ENCODE measurements at places on chromosomes 7 and 10.

DNA sequence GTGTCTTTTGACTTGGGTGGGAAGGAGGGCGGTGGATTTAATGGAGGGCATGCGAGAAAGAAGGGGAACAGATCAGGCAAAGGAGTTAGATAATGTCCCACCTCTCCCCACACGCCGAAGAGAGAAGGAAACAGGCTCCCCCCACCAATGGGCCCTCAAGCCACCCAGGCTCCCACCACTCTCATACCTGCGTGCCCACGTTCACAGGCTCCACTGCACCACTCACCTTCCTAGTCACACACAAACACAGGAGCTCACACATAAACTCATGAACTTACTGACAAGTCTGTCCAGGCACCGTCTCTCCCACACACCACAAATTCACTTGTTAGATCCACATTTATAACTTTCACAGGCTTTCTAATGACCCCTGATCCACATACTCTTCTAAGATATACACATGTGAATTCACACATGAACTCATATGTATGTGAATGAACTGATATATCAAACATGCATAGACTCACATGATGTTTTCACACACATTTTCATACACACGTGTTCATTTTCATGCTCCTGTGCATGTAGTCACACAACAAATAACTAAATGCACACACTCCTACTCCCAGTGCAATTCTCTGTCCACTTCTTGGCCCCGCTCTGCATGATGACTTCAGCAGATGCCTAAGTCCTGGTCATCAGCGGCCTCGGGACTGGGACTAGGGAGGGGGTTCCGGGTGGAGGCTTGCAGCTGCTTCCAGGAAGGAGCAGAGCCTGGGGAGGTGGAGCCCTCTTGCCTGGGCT is 1.5 kb downstream of the LZTS2 start:
- DNase-seq, result no peak

DNA sequence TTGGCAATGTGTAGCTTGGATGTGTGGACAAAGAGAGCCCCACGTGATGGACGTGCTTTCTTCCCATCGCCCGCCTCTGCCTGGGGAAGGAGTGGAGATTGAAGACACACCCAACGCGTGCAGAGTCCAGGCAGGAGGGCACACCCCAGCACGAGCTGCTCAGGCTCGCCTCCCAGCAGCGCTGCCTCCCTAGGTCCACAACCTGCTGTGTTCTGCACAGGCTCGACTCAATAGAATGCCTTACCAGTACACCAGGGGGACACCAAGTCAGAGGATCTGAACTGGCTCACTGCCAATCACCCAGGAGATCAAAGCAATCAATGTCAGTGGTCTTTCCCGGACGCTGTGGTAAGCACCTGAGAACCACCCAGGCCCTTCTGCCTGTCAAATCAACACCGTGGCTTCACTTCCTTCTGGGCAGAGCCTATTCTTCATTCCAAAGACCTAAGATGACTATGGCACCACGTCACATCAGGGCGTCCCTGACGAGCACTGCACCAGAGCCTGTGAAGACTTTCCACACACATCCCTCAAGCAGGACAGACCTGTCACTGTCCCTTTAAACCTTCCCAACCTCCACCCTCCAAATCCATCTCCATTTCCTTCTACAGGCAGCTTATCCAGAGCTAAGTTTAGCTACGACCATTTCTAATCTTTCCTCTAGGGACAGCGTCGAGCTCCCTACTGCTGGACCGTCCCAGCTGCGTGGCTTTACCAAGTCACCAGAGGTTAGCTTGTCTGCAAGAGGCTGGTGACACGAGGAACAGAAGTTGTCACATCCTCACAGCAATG is 72.3 kb downstream of the AMZ1 start:
- peak; percentile 48 for DNase-seq

GRCh38 chr7:45606050-45606449 is 31.9 kb downstream of the ADCY1 start:
- DNase-seq, result no peak

DNA sequence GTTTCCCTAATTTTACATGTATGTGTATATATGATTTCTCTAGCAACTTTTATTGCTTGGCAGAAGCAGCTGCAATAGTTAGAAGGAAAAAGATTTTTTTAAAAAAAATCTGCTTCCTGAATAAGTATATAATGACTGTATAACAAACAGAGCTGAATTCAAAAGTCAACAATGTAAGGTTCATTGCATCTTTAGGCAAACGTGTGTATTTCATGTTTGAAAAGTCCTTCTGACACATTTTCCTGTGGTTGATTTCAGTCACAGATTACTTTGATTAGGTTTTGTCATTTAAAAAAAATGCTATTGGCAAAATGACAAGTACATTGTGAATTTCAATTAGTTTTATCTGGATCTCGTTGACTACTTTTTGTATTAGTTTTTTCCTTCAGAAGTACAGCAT is 231.0 kb downstream of the CSTF2T start:
- no peak for DNase-seq

GRCh38 chr7:106285855-106286492 is 1.2 kb upstream of the NAMPT start:
- DNase-seq, result no peak

DNA sequence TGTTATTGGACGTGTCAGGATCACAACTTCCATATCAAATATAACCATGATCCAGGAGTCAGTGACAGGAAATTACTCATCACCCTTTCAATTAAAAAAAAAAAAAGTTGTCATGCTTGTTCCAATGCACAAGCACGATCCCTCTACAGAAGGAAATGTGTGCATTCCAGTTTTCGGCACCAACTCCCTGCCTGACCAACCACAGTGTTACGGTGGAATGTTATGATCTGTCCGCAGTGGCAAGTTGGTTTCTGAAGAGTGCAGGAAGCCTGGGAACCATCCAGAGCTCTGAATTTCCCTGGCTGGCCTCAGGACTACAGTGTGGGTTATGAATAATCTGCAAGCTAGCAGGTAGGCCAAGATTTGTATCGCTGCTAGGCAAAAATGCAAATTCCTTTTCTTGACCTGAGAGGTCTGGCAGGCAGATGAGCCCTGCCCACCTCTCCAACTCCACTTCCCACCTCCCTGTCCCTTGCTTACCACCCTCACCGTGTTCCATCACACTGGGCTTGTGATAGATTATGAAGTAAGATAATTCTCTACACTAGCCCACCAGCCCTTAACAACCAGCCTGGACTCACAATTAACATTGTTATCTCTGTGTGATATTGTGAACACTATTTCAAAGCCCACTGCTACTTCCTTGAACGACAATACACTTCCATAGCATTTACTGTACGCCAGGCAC is 20.4 kb downstream of the FRMPD2 start:
- no peak for DNase-seq

DNA sequence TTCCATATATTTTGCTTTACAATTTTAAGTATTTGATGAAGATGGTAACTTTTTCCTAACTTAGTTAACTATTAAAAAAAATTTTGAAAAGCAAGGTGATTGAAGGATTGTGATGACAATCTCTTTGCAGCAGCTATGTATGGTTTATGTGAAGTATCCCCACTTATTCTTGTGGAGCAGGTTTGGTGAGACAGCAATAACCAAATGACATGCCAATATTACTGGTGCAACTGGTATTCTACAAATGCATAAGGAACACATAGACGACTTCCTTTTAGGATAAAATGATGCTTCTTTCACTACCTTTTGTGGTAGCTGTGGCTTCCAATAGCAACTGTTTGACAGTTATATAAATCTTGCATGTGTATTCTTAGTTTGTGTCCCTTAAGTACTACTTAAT is 465.3 kb downstream of the PLXDC2 start:
- no peak for DNase-seq

DNA sequence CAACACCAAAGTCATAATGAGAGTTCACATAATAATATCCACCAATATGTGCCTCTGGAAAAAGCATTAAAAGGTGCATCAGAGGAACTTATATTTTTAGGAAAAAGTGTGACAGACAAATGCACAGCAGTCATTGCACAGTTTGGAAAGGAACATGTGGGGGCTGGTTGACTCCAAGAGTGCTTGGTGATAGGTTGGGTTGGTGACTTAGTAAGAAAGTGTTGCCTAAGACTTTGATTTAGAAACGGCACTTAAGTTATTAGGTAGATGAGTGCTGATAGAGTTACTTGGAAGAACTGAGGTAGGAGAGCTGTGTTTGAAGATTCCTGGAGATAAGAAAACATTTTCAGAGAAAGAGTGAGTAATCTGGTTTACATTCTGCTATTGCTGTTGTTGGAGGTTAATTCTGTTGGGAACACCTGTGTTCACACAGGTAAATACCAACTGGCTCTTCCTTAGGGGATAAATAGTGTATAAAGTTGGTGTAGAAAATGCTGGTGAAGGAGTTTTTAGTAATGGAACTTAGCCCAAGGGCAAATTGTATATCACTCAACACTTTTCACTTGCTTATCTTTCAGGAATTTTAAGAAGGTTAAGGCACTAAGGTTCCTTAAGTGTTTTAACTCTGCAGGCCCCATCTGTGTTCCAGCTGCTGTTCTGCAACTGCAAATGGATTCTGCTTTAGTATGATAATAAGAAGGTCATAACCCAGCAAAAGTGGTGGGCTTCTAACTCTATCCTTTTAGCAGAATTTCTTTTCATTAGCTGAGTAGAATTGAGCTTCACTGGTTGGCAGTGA is 196.1 kb downstream of the NSUN6 start:
- no peak for DNase-seq

DNA sequence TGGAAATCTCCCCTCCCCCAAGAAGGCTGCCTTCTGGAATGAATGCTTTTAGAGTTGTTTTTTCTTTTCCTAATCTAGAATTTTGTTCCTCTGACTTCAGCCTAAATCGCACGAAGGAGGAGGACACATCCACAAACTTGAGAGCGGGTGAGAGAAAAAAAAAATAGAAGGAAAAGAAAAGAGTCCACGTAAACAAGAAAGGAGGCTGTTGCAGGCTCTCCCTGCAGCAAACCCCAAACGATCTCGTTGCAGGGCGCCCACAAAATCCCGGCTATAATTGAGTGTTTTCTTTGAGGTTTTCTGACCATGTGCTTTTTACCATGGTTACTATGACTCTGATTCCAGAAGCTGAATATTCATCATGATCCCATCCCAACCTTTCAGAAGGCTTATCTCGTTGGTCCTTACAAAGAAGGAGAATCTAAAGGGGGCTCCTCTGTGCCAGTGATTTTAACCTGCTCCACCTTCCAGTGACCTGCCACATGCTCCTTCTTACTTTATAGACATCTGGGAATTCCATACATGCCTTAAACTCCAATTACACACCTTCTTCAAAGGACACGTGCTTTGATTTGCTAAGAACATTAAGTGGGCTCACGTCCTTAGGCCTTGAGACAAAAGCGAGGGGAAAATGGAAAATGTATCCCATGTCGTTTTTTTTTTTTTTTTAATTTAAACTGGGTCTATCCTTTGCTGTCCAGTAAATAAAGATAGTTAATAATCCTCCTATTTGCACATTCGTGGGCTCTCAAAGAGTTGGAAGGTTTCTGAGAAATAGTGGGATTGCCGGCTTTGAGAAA is 5.8 kb downstream of the TWIST1 start:
- no peak for DNase-seq

GRCh38 chr7:51121931-51122425 is 194.6 kb downstream of the COBL start:
- no peak for DNase-seq

DNA sequence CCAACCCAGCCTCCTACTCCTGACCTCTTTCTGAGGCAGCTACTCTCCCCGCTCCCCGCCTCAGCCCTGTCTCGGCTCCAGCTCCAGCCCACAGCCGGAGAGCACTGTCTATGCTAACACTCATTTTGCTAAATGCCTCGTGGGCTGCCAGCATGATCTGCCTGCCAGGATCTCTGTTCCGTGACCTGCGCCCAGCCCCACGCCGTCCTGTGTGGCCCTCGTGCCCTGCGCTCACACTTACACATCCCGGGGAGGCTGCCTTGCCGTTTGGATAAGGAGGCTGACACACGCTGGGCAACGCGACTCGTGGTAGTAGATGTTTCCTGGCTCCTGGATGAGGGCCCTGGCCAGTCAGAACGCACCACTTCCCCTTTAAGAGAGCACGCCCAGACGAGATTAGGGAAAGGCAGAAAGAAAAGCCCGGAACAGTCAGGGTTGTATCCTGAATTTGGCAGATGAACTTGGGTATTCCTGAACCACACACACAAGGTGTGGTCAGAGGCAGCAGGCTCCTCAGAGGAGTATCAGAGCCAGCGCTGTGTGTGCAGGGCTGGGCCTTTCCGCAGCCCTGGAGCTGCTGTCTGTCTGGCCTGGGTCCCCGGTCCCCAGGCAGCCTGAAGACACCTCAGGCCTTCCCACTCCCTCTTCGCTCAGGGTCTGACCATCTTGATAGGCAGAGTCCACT is 97.7 kb upstream of the EFCAB10 start:
- DNase-seq, result no peak

DNA sequence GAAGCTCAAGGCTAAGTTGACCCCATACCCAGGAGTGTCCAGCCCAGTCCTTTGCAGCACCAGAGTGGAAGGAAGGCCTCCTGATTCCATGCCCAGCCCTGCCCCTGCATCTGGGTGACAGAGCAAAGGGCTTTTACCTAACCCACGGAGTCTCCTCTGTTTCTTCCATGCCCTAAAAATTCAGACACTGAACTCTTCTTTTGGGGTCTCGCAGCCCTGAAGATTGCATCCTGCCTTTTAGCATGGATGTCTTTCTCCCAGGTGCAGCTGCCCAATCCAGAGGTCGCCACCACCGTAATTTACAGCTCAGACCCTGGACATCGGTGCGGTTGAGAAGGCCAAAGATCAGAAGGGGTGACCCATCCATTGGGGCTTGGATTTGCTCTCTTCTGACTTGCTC is 50.8 kb downstream of the CXCL12 start:
- no peak for DNase-seq

DNA sequence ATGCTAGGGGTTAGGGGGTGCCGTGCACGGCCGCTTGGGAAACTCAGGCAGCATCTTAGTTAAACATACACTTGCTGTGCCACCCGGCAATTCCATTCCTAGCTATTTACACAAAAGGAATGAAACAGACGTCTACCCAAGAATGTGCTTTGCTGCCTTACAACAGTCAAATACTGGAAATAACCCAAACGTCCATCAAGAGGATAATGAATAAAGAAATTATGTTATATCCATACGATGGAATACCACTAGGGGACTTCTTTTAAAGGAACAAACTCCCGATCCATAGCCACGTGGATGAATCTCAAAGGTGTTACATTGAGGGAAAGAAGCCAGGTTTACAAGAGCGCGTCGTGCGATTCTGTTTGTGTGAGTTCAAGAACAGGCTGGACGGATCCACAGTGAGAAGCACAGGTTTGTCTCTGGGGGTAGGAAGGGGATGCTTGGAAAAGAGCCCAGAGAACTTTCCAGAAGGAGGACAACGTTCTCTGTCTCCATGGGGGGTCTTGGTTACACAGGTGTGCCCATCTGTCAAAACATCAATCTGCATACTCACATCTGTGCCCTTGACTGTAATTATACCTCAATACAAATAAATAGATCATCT is 41.8 kb downstream of the STK32C start:
- no peak for DNase-seq

All from iPS DF 19.7 (cell line).